ENCODE measurements at places on chromosomes 7 and 10.

DNA sequence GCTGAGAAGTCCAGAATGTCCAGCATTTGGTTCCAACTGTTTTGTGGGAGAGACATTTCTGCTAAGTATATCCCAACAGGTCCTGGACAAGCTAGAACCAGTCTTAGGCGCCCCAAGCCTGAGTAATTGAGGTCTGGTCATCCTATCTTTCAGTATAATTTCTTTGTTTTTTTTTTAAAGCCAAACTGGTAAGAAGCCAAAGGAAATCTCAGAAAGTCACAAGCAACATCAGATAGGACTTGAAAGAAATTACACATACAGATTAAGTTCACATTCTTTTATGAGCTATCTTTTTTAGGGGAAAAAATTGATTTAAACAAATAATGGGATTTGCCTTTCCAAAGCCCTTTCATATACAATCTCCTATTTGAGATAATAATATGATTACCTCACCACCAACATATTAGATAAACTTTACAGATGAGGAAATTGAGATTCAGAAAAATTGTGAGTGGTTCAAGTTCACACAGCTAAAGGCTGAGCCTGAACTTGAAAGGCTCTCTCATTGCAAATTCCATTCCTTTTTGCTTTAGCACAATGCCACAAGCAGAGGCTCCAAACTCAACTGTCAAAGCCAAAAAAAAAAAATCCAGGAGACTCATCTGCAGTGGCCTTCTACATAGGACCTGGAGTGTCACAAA lies 15.0 kb downstream of the PDLIM1 start:
- no peak for DNase-seq

DNA sequence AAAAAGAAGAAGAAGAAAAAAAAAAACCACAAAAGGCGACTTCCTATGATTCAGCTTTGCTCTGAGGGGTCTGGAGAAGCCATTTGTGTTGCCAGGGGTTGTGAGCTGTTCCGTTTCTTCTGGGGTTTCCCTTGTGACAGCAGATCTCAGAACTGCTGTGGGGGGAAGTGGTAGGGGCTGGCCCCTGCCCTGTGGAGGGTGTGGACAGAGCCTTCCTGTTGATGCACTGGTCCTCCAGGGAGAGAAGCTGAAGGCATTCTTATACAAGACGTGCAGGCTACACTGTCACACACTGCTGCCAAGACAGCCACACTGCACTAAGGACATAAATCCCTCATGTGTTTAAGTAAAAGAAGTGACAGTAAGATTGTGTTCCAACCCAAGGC lies 17.3 kb upstream of the CSGALNACT2 start:
- DNase-seq, result no peak

GRCh38 chr10:97737770-97738265 lies 890 bp downstream of the ZFYVE27 start:
- no peak for DNase-seq

GRCh38 chr10:128160297-128160711 lies 34.1 kb upstream of the MKI67 start:
- no peak for DNase-seq

DNA sequence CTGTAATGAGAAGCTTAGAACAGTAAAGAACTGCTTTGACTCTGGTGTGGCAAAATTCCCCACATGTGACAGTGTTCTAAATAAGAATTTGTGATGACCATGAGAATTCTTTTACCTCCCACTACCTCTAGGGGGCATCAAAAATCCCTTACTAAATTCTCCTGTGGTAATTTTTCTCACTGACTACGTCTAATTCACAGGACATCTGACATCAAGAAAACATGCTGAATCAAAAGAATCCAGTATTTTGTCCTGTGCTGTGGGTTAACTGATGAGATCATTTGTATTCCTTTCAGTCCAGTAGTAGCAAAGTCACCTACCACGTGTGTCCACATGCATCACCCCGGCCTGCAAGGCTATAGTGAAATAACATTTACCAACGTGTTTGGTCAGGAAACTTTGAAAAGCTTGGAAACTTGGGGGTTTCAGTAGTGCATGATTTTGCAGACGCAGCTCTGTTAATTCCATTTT lies 103.8 kb downstream of the ATE1 start:
- DNase-seq, result no peak

- DNase-seq, result no peak
Measured at GRCh38 chr7:5232874-5233273, 42.8 kb downstream of the WIPI2 start.
